Left forelimb (tissue), 1 donor: ENCODE measurements at places on chromosomes 7 and 10.

DNA sequence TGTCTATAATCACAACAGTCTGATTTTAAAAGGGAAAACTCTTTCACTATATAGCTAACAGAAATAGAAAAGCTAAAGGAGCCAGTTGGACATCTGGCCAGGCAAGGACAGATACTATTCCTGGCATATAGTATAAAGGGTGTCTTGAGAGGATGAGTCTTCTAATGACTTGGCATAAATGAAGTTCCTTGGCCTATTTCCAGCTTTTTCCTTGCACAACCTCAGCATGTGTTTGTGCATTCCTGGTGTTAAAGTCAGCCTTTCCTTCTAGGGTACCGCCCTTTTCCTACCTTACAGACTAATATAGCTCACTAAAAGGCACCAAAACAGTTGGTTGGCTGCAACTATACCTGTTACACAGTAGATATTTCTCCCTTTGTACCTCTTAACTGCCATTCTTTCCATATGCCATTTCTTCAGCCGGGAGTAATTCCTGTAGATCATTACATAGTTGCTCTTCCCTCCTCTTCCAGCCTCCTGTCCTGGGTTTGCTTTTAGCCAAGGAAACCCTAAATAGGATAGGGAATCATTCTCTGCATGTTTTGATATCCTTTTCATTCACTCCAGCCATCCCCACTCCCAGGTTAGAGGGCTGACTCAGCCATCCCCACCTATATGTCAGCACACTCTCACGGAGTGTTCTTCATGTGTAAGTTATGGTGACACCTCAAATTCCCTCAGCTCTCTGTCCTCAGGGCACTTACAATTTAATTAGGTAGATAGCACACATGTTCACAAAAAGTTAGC lies 102.1 kb upstream of the MDFIC start:
- DNase-seq, result no peak

DNA sequence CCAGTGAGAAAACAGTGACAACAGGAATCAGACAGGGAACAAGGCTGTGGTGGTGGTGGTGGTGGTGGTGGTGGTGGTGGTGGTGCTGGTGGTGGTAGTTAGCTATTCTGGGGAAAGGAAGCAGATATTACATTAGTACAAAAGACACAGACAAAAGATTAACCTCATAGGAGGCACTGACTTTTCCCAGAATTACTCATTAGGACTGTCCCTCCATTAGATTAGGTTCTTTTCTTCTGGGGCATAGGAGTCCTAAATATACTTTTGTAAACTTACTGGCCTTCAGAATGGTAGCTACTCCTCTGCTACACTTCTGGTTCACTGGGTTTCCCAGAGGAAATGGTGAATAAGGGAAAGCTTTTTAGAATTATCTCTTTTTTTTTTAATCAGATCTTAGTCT lies 156.6 kb upstream of the SEMA3D start:
- no peak for DNase-seq

GRCh38 chr10:63105225-63106110 lies 27.7 kb upstream of the NRBF2 start:
- DNase-seq, result no peak

- no peak for DNase-seq
Measured at GRCh38 chr10:323651-324293, 188.5 kb downstream of the ZMYND11 start.

DNA sequence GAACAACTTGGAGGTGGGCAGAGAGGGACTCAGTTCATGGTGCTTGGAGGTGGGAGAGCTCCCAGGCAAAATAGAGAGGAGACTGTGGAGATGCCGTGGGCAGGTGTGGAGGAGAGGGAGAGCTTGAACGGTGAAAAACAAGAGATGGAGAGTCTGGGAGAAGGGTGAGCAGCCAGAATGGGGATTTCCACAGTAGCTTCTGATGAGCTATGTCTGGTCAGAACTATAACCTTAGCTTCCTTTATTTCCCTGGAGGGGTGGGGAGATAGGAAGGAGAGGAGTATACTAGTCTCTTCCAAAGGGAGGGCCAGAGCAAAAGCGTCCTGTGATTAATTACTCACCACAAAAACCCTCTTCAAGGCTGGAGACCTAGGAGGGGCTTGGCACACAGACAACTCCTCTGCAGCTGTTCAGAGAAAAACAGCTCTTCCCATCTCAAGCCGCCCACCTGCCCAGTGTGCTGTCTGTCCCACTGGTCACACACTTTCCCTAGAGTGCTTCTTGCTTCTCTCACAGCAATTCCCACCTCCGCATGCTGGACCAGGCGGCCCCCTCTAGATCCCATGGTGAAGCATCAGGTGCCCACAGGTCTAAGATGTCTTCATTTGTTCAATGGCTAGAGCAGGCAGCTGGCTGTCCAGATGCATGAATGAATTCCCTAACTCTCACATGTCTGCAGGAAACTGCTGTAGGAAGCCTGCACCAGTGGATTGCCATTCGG lies 41.9 kb downstream of the TAS2R41 start:
- peak; percentile 76 for DNase-seq

DNA sequence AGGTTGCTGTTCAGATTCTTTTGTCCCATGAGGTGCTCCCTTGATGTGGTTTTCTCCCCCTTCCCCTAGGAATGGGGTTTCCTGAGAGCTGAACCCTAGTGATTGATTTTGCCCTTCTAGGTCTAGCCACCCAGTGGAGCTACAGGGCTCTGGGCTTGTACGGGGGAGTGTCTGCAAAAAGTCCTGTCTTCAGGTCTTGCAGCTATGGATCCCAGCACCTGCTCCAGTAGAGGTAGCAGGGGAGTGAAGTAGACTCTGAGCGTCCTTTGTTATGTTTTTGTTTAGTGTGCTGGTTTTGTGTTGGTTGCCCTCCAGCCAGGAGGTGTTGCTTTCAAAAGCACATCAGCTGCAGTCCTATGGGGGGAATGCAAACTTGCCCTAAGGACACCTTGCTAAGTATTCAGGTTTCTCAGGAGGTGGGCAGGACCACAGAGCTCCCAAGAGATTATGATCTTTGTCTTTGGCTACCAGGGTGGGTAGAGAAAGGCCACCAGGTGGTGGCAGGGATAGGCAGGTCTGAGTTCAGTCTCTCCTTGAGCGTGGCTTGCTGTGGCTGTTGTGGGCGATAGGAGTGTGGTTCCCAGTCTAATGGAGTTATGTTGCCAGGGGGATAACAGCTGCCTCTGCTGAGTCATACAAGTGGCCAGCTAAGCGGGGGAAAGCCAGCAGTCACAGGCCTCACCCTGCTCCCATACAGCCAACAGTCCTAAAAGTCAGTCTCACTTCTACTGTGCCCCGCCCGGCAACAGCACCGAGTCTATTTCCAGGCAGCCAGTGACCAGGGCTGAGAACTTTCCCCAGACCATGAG lies 92.4 kb upstream of the JCAD start:
- no peak for DNase-seq

- DNase-seq, result no peak
Measured at GRCh38 chr7:70338015-70338414, 739.7 kb downstream of the AUTS2 start.

- no peak for DNase-seq
Measured at GRCh38 chr7:33789871-33790630, 115.3 kb upstream of the BMPER start.

GRCh38 chr10:128985036-128985435 lies 482.0 kb upstream of the MGMT start:
- DNase-seq, result no peak

- peak; percentile 77 for DNase-seq
Measured at GRCh38 chr10:78510566-78511323, 477.1 kb downstream of the RPS24 start.

GRCh38 chr10:72292223-72292691 lies 18.5 kb downstream of the DDIT4 start:
- no peak for DNase-seq

- DNase-seq, result no peak
Measured at GRCh38 chr7:141042222-141043193, 27.8 kb upstream of the MRPS33 start.

- DNase-seq, result no peak
Measured at GRCh38 chr7:70034999-70035398, 436.7 kb downstream of the AUTS2 start.

- no peak for DNase-seq
Measured at GRCh38 chr10:119981826-119982225, 89.3 kb downstream of the SEC23IP start.

- no peak for DNase-seq
Measured at GRCh38 chr10:107740962-107741690, 576.6 kb upstream of the SORCS1 start.

DNA sequence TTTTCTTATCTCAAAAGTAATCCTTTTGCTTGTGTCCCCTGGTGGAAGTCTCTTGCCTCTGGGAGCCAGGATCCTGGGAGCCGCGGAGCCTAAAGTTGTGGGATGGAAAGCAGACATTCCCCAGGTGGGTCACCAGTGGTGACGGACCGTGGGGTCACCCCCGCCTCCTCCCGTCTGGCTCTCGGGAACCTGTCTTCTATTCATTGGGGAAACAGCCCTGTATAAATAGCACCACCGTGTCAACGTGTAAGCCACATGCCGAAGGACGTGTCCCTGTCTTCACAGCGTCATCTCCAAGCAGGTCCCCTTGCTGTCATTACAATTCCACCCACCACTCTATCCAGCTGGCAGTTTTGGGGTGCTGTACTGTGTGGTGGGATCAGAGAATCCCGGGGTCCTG lies 87.5 kb downstream of the ELFN1 start:
- DNase-seq, result no peak

GRCh38 chr10:18721067-18721466 lies 61.8 kb downstream of the ARL5B start:
- no peak for DNase-seq

DNA sequence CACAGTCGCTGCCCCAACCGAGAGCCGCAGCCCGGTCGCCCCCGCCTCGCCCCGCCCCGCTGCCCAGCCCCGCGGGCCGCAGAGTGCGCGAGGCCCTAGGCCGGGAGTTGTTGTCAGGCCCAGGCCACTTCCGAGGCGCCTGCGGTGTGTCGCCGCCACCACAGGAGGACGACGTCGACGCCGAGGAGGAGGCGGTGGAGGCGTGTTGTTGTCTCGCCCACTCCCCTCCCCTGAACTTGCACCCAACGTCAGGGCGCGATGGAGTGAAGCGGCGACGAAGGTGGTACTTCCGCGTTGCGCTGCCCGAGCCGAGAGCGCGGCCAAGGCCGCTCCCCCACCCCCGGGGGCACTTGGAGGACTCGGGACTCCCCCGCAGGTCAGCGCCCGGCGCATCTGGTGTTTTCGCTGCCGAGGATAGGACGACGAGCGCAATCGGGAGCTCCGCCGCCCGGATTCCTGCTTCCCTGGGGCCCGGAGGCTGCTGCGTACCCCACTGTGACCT lies at the start of gene CDK13:
Gene CDK13 (plus strand): TSS at position 286 of the 502 bp plus-strand sequence. CDS start 386 bp downstream, outside the sequence.
- peak; percentile 89 for DNase-seq

- no peak for DNase-seq
Measured at GRCh38 chr7:158461824-158462223, 125.8 kb downstream of the PTPRN2 start.

- no peak for DNase-seq
Measured at GRCh38 chr10:73406846-73407245, 7.0 kb downstream of the ANXA7 start.

DNA sequence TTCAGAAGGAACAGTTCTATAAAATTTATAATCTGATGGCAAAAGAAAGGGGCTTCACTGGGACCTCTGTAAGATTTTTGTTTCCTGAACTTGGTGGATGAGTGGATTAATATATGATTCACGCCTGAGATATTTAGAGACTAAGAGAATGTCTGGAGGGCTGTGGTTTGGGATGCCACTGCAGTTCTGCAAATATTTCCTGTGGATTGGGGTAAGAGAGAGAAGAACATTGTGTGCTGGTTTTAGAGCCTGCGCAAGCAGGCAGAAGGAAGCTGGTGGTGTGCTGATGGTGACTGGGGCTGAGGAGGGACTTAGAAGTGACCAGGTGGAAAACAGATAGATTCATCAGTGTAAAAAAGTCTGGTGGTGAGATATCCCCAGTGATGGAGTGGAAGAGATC lies 87.0 kb downstream of the SUGCT start:
- DNase-seq, result no peak

GRCh38 chr7:52569151-52569550 lies 466.3 kb upstream of the POM121L12 start:
- DNase-seq, result no peak

DNA sequence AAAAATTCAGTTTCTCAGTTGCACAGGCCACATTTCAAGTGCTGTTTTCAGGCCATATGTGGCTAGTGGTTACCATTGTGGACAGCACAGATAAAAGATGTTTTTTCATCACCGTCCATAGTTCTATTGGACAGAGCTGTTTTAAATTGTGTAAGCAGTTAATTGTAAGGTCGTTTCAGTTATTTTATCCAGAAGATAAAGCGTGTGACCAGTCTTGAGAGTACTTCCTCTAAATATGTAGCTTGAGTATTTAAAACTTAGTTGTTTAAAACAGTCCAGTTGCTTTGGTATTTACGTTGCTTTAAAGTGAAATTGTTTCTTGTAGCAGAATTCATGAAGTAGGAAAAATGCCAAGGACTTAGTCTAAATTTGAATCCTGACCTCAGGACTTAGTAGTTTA lies 66.9 kb downstream of the ZNRF2 start:
- no peak for DNase-seq

- DNase-seq, result peak; percentile 46
Measured at GRCh38 chr7:157674027-157674714, 337.4 kb downstream of the DNAJB6 start.

DNA sequence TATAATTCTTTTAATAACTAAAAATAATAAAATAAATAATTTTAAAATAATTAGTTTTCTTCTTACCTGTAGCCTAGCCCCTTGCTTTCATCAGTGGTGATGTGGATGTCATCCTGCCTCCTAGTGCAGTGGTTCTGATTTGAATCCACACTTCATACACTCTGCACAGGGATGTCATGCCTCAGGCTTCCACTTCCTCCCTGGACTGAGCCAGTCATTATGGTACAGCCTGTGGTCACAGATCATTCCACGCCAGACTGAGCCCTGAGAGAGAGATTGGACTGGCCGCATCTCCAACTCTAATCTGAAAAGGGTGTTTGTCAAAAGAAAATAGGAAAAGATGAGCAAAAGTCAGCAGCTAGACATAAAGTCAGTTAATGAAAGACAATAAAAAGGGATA lies 436.2 kb upstream of the IGFBP3 start:
- no peak for DNase-seq

DNA sequence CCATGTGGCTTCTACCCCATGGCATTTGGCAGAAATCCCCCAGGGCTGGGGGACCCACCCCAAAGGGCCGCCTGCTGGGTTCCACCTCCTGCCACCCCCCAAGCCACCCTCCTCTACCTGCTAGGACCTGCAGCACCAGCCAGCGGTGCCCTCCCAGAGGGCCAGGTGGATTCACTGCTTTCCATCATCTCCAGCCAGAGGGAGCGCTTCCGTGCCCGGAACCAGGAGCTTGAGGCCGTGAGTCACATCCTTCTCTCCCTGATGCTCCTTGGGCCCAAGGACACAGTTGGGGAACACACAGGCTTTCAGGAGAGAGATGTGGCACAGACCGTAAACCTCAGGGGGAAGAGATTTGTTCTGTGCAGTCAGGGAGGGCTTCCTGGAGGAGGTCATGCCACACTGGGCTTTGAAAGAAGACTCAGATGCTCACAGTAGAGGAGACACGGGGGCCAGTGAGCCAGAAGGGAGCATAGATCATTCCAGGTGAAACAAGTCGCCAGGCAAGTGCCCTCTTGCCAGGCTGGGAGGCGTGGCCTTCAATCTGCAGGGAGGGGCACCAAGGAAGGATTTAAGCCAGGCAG lies 11.5 kb upstream of the SH2B2 start:
- no peak for DNase-seq
